ENCODE measurements at places on chromosomes 16 and 17.

DNA sequence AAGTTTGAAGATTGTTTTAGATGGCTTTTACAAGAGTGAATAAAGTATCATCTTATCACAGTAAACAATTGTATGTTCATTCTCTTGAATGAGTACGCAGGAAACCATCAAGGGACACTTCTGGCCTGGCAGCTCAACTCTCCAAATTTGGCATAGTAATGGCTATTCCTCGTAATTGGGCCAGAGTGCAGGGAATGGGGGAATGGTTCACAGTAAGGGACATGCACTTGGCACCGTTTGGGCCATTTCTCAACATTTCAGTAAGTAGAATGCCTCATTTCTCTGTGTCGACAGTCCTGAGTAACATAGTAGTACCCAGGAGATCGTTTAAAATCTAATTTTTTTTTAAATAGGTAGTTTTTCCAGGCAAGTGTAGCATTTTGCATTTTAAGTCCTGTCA, 309.6 kb downstream of the KCNJ2 start:
- no peak for DNase-seq

GRCh38 chr16:58882292-58882691, 148.2 kb upstream of the GOT2 start:
- no peak for DNase-seq

DNA sequence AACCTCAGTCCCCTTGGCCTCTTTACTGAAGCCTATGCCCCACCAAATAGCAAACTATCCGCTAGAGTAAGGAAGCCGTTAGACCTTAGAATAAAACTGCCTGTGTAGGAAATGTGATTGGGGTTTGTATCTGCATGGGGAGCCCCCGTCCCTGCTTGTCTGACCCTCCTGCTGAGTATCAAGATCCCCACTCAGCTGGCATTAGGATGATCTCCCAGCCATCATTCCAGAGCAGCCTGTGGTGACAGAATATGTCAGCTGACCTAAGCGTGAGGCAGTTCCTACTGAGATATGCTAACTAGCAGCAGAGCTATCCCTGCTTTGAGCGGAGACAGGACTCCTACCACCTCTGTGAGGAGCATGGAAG, 645 bp upstream of the GFOD2 start:
- no peak for DNase-seq

DNA sequence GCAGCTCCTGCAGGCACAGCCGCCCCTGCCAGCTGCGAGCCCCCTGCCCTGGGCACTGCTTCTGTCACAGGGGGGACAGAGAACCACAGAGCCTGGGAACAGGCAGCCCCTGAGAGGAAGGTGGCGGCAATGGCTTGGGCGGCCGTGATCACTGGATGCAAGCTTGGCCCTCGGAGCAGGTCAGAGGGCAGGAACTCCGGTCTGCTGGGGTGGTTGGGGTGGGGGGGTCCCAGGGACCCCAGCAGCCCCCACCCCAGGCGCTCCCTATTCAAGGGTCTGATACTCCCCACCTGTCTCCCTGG, 1.9 kb upstream of the CYBA start:
- no peak for DNase-seq

GRCh38 chr17:78883089-78883532, 19.9 kb downstream of the CEP295NL start:
- DNase-seq = no peak

DNA sequence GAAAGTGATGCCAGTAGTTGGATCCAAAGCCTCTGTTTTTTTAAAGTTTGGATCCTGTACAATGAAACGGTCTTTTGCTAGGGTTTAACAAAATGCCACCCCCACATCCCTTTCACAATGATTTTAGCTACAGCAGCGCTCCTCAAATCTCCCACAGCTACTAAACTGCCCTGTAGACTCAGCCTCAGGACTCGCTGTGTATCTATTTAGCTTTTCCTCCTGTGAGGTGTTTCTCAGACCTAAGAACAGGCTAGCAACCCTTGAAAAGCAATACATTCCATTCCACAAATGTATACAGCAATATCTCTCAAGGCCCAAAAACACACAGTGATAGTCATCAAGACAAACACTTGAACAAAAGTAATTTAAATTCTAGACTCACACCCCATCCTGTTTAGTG, 206.4 kb downstream of the ZFHX3 start:
- no peak for DNase-seq

DNA sequence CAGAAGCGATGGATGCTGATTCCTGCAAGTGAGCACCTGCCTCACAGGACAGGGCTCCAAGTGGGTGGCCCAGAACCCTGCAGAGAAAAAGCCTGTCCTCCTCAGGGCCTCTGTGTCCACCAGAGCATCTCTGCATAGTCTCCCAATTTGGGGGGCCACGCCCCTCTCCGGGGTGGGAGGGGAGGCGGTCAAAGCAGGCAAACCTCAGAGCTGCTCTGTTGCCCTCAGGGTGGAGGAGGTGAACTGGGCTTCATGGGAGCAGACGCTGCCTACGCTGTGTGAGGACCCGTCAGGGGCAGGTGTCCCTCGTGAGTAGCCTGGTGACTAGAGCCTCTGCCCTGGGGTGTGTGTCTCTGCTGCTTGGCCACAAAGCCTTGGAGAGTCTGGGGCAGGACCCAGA, 19.3 kb downstream of the TRPV2 start:
- no peak for DNase-seq

DNA sequence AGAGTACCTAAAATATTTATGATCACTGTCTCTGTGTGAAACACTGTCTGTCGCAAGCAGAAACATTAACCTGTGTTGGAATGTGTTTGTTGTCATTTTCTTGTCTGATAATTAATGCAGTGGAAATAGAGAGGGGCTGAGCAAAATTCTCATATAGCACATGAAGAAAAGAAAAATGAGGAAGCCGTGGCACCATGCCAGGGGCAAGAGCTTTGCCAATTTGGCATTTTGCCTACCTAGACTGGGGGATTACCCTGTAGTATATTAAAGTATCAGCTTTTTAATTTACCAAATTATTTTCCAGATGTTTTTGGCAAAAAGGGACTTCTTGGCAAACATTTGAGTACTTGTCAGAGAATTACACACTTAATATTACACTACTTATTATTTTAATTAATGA, 1326.6 kb upstream of the GOT2 start:
- DNase-seq = no peak

DNA sequence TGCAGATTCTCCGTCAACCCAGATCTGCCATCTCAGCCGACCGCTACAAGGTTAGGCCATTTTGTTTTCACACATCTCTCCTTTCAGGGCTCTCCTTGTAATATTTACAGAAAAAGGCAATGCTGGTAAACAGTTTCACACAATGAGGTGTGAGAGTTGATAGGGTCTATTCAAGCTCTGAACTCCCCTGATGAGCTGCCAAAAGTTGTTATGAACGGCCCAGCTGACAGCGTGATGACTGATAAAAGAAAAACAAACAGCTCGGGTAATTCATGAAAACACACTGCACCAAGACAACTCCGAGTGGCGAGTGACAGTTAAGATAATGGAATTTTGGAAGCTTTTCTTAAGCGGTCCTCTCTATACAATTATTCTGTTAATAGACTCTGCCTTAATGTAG, 68.1 kb upstream of the IRX5 start:
- no peak for DNase-seq

- DNase-seq = no peak
Observed at GRCh38 chr16:56634715-56635440, 2.4 kb downstream of the MT1M start.

GRCh38 chr17:28950017-28950751, 1.1 kb downstream of the PHF12 start:
- DNase-seq = peak; percentile 48

- DNase-seq = no peak
Observed at GRCh38 chr17:82939621-82940135, 99.9 kb upstream of the ZNF750 start.

DNA sequence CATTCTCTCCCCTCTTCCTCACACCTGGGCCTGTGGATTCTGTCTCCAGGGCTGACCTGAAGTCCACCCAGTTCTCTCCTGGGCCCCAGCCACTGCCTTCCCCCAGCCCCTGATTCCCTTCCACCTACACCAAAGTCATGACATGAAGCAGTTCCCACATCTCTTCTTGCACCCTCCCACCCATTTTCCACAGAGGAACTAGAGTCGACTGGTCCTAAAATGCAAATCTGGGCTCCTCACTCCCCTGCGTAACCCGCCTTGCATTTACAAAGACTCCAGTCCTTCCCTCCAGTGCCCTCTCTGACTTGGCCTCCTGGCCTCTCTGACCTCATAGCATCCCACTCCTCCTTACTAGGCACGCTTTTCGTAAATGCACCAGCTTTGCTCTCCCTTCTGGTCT, 14.8 kb downstream of the COX6A2 start:
- no peak for DNase-seq

GRCh38 chr16:17367036-17367435, 103.7 kb downstream of the XYLT1 start:
- DNase-seq = no peak

DNA sequence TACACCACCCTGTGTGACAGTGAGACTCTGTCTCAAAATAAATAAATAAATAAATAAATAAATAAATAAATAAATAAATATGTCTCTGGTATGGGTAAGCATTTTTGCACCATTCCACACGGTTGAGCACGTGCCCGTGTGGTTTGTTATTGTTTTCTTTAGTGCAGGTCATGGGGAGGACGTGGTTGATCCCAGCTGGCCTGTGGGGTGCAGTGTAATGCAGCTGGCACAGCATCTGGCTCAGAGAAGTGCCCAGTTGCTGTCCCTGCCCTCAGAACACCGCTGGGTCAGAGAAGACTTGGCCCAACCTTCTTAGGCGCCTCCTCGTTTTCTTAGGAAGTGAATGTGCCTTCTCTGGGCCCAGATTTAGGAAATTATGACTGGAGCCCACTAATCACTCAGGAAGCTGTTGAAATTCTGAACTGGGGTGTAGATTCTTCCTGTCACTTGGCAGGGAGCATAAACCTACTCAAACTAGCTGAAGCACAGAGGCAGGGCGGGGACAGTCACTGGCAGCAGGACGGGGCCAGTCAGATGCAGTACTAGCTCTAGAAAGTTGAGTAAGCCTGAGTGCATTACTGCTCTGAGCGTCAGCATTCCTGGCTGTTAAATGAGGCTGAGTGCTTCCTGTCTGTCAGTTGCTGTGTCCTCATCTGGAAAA, 85.9 kb downstream of the SNX29 start:
- DNase-seq = no peak

DNA sequence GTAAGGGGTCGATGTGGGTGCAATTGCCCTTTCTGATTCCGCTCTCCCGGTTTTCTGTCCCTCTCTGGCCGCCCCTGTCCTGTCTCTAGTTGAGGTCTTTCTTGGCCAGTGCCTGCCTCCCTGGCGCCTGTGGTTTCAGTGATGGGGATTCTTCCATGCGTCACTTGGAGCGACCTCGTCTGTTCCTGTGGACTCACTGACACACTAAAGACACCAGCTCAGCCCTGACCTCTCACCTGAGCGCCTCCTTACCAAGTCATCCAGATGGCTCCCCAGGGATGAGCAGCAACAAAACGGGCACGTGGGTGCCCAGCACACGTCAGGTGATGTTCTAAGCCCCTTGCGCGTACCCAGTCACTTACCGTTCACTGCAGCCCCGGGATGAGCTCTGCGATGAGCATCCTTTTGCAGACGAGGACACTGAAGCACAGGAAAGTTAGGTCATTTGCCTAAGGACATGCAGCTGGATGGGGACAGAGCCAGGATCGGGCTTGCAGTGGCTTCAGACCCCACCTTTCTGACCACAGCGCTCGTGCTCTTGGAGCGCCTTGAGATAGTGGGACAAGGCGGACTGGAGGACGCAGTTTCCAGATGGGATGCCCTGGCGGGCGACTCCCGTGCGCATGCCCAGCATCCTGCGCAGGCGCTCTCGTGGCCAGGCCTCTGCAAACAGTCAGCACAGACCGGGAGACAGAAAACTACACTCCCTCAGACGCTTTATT, 11.5 kb upstream of the LGALS3BP start:
- DNase-seq = no peak

Data from activated T-cell treated with anti-CD3 and anti-CD28 coated beads for 24 hours (primary cell).